ENCODE measurements at places on chromosomes 2 and 18.

- no peak for DNase-seq
Observed at GRCh38 chr2:106208874-106209273, 14.8 kb upstream of the UXS1 start.

DNA sequence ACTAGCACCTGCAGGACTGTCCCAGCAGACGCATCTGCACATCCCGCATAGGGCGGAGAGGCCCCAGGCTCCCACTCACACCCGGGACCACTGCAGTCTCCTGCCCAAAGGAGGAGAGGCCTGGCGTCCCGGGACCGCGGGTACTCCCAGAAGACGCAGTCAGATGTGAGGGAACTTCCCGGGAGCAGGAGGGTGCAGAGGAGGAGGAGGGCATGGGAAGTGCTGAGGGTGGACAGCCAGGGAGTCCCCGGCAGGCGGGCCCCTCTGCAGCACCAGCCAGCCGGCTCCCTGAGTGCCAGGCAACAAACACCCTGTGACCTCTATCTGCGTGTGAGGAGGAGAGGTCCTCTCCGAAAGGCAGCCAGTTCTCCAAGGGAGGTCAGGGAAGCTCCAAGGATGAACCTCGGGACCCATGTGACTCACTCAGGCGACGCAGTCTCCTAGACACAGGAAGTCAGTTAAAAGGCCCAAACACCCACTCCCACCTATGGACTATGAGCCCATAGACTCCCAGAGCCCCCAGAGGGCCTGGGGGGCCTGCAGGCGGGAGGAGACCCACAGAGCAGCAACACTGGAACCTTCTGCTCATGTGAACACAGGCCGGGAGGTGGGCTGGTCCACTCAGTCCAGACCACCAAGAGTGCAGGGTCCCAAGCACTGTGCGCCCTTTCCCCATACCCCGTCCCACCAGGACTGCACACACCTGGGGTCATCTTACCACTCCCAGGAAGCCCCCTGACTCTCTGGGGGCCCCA lies 4.2 kb downstream of the PXDN start:
- DNase-seq, result no peak

GRCh38 chr2:17506736-17507616 lies 11.3 kb downstream of the RAD51AP2 start:
- peak; percentile 45 for DNase-seq

GRCh38 chr2:112483042-112483473 lies 1.1 kb downstream of the TTL start:
- peak; percentile 66 for DNase-seq

DNA sequence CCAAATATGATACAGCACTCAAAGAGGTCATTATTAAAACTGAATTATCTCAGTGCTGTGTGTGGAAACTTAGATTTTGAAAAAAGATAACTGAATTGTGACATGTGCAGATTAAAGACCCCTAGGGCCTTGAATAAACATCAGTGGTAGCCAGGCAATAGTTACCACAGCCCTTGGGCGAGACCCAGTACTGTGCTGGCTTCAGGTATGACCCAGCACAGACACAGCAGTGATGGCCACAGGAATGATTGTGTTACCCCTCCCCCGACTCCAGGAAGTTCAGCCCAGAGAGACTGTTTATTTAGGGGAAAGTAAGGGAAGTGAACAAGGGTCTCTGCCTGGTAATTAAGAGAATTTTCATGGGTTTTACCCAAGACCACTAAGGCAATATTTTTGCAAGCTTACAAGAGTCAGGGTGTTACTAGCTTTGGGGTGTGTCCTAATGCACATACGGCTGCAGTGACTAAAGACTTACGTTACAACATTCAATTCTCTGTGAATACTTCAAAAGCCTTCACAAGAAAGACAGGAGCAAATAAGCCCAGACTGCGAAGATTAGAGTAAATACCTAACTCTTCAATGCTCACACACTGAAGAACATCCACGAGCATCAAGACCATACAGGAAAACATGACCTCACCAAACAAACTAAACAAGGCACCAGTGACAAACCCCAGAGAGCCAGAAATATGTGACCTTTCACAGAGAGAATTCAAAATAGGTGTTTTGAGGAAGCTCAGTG lies 28.2 kb upstream of the ITGAV start:
- no peak for DNase-seq

DNA sequence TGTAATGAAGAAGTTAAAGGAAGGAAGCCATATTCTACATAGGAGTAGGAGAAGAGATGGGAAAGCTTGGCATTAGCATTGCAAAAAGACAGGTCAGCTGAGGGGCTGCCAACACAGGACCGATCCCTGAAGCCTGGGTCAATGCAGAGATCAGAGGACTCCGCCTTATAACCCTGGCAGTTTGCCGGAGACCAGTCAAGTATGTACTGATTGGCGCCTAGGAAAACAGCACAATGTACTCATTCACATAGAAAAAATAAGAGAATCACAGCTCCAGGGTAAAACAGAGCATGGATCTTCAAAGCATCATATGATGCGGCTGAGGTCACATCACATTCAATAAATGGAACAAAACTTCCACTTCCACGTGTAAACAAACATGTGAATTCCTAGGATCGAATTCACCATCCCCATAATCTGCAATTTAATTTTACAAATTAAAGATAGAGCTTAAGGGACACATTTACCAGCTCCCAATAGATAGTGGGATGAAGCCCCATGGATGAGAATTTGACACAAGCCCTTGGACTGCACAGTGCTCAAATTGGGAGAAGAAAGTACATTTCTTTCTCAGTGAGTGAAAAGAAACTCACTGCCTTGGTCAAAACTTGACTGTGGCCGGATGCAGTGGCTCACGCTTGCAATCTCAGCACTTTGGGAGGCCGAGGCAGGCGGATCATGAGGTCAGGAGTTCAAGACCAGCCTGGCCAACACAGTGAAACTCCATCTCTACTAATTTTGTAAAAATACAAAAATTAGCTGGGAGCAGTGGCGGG lies 135.0 kb upstream of the KLHL14 start:
- no peak for DNase-seq

GRCh38 chr2:69789772-69790600 lies 39.5 kb upstream of the GMCL1 start:
- peak; percentile 58 for DNase-seq

GRCh38 chr2:136251885-136252585 lies 134.1 kb upstream of the CXCR4 start:
- DNase-seq, result no peak

- peak; percentile 60 for DNase-seq
Observed at GRCh38 chr2:208280933-208281332, 14.9 kb downstream of the PIKFYVE start.

DNA sequence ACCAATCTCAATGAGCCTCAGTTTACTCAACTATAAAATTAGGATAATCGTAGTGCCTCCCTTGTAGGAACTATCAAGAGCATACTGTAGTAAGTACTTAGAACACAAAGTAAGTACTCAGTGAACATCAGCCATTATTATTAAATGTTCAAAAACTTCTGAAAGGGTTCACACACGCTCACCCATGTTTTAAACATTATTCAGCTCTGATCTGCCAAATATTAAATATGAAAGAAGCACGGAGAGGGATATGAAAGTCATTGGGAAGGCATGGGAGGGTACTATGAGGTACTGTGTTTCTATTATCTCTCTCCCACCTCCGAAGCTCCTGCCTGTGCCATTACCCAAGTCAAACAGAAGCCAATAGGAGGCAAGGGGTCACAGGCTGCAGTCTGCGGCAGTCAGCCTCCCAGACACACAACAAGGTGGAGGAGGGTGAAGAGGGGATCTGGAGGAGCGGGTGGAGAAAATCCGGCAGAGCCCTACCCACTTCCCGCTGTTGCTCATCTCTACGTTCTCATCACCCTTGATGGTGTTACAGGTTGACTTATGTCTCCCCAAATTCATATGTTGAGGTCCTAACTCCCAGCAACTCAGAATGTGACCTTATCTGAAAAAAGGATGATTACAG lies 2.0 kb upstream of the TBC1D8 start:
- no peak for DNase-seq

DNA sequence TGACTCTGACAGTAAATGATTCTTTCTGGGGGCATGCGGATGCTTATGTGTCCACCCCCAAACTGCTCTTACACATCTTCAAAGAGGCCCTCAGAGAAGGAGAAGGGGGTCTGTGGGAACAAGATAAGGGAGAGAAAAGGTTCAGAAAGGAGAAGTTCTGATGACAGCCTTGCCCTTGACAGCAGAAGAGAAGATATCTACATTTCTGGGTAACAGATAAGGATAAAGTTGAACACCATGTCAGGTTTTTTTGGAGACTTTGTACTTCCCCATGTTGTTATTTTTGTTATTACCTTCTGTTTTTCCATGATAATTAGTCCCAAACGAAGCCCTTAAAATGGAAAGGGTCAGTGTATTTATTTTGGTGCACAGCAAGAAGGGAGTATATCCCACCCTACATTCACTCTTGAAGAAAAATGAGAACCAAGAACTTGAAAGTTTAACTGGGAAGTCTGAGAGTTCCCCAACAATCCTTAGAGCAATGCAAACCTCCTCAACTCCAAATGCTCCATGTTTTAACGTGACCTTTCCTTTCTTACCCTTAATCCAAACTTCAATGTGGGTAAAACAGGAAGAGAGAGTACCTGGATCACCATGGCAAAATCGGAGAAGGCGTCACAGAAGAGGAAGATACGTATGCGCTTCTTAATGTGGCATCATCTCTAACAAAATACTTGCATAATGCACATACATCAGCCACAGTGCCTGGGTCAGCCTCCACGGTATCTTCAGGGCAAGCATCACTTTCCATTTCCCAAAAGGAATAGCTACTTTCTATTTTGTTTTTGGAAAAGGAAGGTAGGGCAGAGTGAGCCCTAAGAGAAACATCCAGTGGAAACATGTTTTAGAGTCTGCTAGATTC lies 264.6 kb upstream of the STON1 start:
- DNase-seq, result no peak

GRCh38 chr2:193199322-193199721 lies 1004.6 kb upstream of the TMEFF2 start:
- no peak for DNase-seq
